Left cardiac atrium (tissue), 4 donors: ENCODE measurements at places on chromosomes 4 and X. TPM values are rescaled to one million over a fixed set of nuclear protein-coding genes. Genes with fewer than 3 reads are reported as not detected.

- DNase-seq = peak; percentile 47
Measured at GRCh38 chr4:152937336-152938236, 1.5 kb downstream of the FHDC1 start.

- no peak for DNase-seq
Measured at GRCh38 chr4:23667659-23668058, 222.2 kb downstream of the PPARGC1A start.

GRCh38 chr4:89712141-89712540 is 124.8 kb downstream of the SNCA start:
- DNase-seq = no peak

DNA sequence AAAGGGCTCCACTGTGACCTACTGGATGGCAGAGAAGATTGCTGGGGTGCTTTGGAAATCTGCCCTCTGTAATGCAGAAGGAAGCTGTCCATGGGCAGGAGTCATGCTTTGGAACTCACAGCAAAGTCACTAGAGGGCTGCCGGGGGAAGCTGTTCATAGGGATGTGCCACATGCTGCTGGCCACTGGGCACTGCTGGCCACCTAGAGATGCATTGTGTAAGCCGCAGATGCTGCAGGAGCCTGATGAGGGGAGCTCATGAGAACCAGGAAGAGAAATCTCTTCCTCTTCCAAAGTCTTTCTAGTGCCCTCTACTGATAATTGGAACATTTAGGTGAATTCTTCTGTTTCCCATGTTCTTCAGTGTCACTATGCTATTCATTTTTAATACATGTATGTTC is 31.2 kb upstream of the UXT start:
- DNase-seq = no peak

Gene PRSS12
- total RNA-seq = not detected

Gene LDB2
- total RNA-seq = 30.3 TPM

DNA sequence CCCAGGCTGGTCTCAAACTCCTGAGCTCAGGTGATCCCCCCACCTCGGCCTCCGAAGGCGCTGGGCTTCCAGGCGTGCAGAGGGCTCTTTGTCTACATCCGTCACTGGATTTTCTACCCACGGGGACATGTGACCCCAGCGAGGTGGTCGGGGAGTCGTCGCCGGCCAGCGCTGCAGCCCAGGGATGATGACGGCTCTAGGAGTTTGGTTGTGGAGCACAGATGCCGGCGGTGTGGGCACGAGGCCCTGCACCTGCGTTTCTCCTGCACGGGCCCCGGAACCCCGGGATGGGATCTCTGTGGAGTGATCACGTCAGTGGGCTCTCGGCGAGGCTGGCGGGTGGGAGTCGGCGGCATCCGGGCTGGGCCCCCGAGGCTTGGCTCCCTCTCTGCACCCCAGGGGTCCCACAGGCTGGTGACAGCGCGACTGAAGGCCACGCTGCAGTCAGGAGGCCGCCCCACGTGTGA is 9.1 kb upstream of the GTPBP6 start:
- DNase-seq = peak; percentile 25

Gene GYG2
- total RNA-seq = 21.1 TPM

Gene ADH1A
- 0.44 TPM for total RNA-seq

DNA sequence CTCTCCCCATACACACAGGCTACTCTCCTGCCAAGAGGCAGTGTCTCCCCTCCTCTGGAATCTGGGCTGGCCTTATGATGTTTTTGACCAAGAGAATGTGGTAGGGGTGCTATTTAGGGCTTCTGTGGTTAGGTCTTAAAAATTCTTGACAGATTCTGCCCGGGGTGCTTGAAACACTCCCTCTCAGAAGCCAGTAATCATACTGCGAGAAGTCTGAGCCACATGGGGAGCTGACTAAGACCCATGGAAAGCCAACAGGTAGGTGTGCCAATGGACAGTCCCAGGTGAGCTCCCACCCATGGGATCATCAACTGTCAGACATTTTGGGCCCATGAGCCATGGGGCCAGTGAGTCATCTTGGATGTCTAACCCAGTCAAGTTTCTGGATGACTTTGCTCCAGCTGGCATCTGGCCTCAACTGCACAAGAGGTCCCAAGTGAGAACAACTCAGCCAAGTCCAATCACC is 315.7 kb downstream of the FBXW7 start:
- DNase-seq = no peak

Gene GPC3
- 15.0 TPM for total RNA-seq

GRCh38 chrX:17529151-17529745 is 154.2 kb downstream of the NHS start:
- DNase-seq = no peak

- DNase-seq = no peak
Measured at GRCh38 chr4:143035661-143036060, 149.1 kb upstream of the USP38 start.

DNA sequence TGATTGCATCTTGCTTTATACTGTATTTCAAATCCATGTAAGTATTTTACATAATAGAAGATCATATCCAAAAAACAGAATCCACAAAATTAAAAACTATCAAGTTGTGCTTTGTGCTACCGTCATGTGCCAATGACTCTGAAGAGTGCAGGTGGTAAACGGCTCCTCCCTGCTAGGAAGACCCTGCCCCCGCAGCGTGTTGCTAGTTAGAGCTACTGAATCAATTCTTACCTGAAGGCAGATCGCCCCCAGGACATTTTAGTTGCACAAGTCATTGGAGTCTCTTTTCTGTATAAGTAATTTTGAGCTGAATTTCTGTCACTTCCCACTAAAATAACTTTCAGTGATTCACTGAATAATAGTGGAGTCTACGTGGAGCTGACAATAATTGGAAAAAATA is 599.5 kb upstream of the ZFP42 start:
- DNase-seq = no peak

DNA sequence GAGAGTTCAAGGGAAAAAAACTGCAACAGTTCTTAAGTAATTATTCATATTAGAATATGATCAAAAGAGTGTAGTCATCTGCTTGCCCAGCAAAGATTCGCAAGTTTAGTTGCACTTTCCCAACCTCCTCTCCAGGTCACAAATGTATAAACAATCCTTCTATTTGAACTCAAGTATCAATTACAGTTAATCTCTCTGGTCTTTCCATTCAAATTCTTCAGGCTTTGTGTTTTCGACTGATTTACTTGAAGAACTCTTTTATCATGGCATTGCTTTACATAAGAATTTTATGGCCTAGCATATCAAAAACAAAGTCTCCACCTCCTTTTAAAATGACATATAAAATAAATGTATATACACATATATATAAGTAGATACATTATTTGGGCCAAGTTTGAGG is 1009.6 kb upstream of the DIAPH2 start:
- no peak for DNase-seq

Gene IL2RG
- 2.6 TPM for total RNA-seq

GRCh38 chr4:45410701-45411210 is 684.4 kb upstream of the GNPDA2 start:
- DNase-seq = no peak

DNA sequence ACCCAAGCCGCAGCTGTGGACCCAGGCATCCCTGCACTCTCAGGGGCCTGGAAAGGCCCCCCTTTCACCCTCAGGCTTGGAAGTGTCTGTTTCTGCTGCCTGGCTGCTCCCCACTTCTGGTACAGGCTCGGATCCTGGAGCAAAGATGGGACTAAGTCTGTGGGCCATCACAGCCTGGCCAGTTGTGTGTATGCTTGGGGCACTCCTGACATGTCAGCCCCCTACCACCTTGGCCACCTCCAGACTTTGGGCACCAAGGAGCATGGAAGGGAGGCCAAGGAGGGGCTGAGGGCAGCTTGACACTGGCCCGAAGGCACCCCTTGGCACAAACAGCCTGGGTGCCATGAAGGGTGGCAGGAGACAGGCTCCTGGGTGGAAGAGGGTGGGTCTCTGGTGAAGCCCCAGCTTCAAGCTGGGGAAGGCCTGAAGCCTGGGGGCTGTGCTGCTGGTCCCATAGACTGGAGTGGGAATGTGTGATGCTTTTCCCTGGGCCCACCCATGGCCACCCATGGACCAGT is 799.4 kb upstream of the AGA start:
- DNase-seq = no peak

DNA sequence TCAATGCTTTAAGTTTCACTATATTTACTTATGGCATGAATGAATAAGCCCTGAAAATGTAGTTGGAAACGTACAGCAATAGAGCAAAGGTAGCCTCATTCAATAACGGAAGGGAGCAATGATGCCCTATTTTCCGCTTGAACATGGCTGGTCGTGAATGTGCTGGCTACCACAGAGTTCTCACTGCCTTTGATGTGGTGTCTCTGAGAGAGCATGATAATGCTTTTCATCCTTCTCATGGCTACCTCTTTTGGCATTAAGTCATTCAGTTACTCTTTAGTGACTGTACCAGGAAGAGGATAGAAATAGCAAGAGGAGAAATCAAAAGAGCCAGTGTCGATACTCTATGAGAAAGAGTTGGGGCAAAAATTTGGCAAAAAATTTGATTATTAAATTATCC is 308.0 kb downstream of the PPP3CA start:
- DNase-seq = no peak

Gene PAQR3
- total RNA-seq = 10.3 TPM

Gene SLC7A11
- 4.7 TPM for total RNA-seq

GRCh38 chrX:95791876-95792275 is 892.8 kb upstream of the DIAPH2 start:
- no peak for DNase-seq

DNA sequence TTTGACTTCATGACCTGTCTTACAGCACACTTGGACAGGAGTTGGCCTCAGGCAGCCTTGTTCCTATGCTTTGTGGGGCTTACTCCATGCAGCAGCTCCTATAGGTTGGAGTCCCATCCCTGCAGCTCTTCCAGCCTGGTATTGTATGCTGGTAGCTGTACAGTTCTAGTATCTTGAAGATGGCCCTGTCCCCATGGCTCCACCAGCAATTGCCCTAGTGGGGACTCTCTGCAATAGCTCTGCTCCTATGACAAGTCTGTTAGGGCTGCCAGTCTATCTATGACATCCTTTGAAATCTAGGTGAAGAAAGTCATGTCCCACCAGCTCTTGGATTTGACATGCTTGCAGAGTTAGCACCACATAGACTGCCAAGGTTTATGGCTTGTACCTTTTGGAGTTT is 252.6 kb downstream of the ANTXR2 start:
- DNase-seq = no peak

Gene ADRA2C
- total RNA-seq = 6.8 TPM

Gene ANKRD17
- total RNA-seq = 56.4 TPM

- no peak for DNase-seq
Measured at GRCh38 chr4:79315891-79316290, 10.0 kb downstream of the NAA11 start.

Gene RNF150
- 38.4 TPM for total RNA-seq

Gene XAGE1A
- total RNA-seq = not detected

DNA sequence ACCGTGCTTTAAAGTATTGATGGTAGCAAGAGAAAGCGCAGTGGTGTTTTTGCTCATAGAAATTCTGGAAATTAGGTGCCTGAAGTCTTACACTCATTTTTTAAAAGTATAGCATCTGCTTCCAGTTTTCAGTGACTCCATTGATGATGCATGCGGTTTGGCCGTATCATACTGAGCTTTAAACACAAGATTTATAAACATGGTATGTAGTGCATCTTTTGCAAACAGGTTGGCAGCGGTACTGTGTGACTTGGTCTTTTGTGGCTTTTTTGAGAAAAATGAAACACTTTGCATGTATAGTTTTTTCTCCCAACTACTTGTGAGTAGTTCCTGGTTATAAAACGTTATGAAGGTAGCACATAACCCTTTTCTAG is 2.0 kb downstream of the DDX3X start:
- no peak for DNase-seq

Gene GAGE12F
- not detected for total RNA-seq

DNA sequence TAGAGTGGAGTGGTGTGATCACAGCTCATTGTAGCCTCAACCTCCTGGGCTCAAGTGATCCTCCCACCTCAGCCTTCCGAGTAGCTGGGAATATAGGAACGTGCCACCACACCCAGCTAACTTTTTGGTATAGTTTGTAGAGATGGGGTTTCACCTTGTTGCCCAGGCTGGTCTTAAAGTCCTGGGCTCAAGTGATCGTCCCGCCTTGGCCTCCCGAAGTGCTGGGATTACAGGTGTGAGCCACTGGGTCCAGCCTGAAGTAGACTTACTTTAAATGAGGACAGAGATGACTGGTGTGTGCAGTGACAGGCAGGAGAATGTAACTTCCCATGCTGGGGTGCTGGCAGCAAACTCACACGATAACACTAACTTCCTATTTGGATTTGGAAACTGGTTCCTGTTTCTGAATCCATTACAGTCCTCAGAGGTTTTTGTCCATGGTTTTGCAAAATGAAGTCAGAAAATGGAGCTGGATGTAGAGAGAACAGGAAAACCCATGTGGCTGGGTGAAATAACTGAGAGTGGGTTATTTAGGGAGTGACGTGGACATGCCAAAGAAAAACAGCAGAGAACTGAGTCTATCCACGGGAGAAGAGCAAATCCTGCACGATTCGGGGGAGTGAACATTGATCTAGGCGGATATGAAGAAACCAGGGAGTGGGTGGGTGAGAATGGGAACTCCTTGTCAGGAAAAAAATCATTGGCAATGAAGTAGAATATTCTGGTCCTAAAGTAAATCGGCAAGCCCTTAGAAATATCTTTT is 95.6 kb downstream of the GATB start:
- no peak for DNase-seq

GRCh38 chr4:47612116-47613023 is 127.3 kb downstream of the ATP10D start:
- no peak for DNase-seq

DNA sequence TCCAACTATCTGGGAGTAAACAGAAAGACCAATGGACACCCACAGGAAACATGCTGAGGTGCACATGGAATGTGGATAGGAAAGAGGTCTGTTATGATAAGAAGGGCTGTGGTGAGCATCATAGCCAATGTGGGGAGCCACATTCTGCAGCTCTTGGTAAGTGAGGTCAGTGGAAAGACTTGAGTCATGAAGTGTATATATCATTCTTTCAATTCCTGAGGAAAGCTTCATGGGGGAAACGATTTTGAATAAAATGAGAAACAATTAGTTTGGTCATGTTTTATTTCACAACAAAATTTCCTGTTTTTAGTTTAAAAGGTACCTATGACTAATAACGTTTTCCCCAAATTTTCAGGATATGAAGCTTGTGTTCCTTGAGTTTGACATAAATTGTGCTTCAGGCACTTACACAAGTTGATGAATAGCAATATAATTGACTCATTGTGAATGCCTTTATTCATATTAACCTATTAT is 41.4 kb upstream of the RASSF6 start:
- DNase-seq = no peak

GRCh38 chr4:155592938-155593297 is 73.7 kb upstream of the GUCY1A1 start:
- DNase-seq = no peak

- no peak for DNase-seq
Measured at GRCh38 chrX:19650996-19651395, 135.7 kb upstream of the MAP3K15 start.

Gene SORCS2
- 2.4 TPM for total RNA-seq

- DNase-seq = no peak
Measured at GRCh38 chr4:119080721-119081541, 54.7 kb upstream of the MYOZ2 start.

Gene UCHL1
- 23.1 TPM for total RNA-seq

Gene MCF2
- 1.1 TPM for total RNA-seq

Gene SLC9B1
- 1.1 TPM for total RNA-seq

Gene POF1B
- total RNA-seq = 17.1 TPM

Gene C4orf51
- total RNA-seq = not detected

Gene PCDH11X
- 0.29 TPM for total RNA-seq

Gene NPY1R
- total RNA-seq = 2.9 TPM
